ENCODE measurements at places on chromosomes 6 and 20.
A peak's percentile ranks its signal among the peaks of the same experiment; 100 is the strongest.

DNA sequence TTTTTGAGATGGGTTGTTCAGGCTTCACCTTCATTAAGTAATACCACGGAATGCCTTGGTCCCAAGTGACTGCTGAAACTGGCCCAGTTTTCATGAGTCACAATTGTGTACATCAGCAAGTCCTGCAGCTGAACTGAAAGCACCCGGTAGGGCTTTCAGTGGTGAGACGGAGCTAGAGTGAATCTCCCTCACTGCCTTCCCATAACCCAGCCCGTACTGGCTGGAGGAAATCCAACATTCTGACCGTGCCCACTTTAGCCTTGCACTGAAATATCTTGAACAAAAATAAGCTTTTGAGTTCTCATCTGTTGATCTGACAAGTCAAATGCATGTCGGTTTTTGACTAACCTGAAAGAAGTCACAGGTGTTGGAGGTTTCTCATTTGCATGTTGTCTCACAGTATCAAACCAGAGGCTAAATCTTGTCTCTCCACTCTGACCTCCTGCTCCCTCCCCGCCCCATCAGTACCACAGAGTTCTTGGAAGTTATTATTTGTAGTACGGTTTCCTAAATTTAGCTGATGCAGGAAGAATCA, 35.9 kb downstream of the DUSP22 start:
- DNase-seq = peak; percentile 85

- no peak for DNase-seq
These were observed 325.2 kb upstream of the CDH4 start for GRCh38 chr20:60926831-60927230.

DNA sequence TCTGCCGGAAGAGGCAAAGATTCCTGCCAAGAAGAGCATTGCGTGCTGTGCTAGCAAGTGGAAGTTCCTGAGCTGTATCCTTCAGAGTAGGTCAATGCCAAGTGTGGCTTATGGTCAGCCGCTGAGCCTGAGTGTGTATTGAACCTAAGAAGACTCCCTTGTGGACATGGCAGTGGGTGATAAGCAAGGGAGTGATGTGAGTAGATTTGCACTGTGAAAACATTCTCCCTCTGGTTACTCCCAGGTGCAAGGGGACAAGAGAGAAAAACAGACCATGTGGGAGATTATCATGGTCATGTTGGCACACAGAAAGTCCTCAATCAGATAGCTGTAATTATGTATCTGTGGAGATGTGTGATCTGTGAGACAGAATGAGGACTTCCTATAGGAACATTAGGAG, 6.1 kb upstream of the TMEM74B start:
- DNase-seq = no peak

DNA sequence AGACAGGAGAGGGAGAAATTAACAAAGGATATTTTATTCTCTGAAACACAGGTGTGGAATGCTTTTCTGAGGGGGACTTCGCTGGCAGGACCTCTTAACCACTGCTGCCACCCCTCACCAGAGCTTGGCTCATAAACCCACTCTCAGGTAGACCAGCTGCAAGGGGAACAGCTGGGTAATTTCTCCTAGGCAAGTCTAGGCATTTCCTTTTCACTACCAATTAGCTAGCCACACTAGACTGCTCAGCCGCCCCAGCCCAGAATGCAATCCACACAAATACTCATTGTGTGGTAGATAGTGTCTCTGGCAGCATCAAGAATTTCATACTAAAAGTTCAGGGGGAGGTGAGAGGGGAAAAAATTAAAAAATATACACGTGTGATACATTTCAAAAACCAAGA, 267.6 kb upstream of the ID4 start:
- DNase-seq = no peak

DNA sequence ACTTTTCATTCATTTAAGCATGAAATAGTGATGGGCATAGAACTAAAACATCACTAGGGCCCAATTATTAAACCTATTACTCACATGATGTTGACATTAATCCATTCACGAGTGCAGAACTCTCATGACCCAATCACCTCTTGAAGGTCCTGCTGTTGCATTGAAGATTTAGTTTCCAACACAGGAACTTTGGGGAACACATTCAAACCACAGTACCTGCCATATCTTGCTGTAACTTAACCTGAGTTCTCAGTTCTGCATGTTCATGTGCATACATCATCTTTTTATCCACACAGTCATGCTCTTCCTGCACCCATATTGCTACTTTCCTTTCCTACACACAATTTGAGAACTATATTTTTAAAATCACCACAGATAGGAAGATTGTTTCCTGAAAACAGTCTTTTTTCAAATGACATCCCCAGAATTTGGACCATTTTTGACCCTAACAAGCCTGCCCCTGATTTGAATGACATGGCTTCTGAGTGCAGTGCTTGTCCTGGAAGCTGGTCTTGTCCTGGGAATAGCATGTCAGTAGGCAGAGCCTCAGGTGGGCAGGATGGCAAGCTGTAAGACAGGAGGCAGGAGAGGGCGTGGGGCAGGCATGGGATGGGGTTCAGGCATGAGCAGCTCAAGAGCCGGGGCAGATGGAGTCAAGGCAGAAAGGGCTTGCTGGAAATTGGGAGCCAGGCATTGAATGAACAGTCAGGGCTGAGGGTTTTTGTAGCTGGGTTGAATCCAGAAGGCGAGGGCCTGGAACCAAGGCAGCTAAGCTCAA, 49.2 kb upstream of the FOXC1 start:
- no peak for DNase-seq
